ENCODE measurements at places on chromosomes 4 and X.
A peak's percentile ranks its signal among the peaks of the same experiment; 100 is the strongest.

GRCh38 chr4:150648123-150648522 is 66.2 kb downstream of the MAB21L2 start:
- DNase-seq: no peak

DNA sequence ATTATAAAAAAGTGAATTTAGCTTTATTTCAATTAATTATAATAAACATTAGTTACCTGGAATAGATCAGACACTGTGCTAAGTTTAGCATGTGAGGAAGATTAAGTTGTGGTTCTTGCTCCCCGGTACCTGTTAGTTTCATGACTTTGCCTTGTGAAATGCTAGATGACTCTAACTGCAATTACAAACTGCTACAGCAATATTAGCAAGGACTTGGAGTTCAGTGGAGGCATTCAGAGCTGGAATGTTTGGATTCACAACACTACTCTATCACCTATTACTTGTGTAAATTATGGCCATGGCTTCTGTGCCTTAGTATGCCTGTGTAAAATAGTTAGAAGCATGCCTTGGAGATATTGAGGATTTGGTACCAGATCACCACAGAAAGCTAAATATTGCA is 21.4 kb upstream of the ANXA10 start:
- no peak for DNase-seq

DNA sequence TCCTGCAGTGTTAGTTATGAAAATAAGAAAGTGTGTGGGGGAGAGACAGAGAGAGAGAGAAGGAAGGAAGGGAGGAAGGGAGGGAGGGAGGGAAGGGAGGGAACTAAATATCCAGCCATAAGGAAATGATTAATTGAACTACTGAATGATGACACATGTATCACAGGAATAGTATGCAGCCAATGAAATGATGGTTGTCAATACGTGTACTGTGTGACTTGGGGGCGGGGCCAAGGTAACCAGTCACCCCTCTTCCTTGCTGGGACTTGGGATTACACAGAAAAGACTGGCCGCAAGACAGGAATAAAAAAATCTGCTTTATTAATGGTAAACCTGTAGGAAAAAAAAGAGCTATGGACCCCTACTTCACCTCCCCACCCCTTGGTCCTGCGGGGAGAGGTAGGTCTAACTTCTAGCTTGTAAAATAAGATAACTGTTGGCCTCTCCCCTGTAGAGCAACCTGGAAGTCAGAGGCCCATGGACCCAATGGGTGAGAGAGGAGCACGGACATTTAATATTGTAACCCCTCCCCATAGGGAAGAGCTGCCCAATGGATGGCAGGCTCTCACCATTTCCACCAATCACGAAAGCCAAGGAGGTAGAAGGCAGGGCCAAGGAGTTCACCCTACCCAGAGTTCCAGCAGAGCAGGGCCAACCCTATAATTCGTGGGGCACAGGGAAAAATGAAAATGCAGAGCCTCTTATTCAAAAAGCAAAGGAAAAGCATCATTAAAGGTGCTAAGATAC is 7.4 kb downstream of the PPP2R2C start:
- DNase-seq: no peak

DNA sequence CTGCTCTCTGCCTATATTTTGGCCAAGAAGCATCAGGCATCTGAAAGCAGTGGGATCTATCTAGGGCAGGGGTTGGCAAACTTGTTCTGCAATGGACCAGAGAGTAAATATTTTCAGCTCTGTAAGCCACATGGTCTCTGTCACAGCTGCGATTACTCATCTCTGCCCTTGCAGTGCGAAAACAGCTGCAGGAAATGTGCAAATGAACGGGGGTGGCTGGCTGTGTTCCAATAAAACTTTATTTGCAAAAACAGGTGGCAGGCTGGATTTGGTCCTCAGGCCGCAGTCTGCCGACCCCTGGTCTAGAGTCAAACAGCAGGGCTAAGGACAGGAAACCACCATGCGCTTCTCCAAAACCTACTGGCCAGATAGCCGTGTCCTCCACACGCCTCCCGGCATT is 48.6 kb downstream of the ACOX3 start:
- no peak for DNase-seq

- no peak for DNase-seq
Observed at GRCh38 chr4:56757261-56757746, 64.2 kb downstream of the SPINK2 start.

DNA sequence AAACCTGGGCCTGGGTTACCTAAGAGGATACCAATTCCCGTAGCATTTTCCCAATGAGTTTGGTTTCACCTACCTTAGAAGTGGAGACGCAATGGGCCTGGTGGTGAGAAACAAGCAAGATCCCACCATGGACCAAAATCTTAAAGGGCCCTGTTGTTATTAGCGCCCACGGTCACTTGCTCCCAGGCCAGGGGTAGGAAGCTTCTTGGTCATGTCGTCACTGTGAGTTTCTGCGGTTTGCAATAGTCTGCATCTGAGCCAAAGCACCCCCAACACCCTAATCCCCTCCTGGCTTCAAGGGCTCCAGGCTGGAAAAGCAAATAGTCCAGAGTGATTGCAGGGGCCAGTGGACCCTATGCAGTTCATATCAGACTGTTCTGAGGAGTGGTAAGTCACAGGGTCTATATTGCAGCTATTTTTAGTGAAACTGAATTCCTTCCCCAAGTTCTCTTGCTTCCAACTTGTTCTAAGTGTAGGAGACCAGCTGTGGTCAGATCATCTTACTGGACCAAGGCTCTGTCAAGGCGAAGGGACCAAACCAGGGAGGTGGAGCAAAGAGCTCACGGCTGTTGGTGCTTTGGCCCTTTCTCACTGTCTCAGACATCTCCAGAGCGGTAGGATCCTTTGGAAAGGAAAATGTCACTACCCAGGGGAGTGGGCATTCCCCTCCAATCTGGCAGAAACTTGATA is 307.9 kb upstream of the F9 start:
- DNase-seq: no peak

DNA sequence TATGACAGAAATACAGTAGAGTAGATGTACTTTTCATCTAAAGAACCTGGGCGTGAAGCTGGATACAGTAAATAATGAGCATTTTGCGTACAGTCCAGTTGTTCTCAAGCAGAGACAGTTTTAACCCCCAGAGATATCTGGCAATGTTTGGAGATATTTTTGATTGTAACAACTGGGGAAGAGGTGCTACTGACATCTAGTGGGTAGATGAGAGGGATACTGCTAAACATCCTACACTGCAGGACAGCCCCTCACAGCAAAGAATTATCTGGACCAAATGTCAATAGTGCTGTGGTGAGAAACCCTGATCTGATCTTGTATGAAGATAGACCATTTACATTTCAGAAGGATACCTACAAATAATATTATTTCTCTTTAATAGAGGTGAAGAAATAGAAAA is 200.2 kb upstream of the FAM47A start:
- no peak for DNase-seq

DNA sequence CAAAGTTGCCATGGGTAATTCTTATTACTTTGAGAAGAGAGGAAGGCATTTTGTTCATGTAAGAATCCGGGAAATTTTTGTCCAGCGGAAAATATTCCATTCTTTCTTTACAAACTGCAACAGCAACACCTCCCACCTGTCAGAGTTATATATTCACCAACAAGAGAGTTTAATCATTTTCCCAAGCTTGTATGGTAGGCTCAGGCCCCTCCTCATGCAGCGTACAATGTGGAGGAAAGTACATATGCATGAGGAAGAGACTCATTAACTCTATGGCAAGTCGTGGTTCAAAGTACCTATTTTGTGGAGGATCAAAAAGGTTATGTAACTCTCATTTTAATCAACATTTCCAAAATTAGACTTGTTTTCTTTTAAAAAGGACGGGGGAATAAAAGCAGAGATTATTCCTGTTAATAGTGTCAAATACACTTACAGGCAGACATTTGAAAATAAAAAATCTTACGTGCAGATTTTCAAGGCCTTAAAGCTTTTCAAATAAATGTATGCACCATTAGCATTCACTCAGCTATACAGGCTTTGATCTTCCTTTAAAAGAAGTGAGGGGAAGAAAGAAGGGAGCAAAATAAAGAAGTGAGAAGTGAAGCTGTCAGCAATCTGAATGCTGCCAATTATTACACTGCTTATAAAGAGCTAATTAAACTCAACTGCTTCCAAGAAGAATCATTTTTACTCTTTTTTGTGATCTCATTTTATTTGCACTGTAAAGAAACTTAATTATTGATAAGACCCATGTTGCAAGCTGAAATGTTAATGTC is 204.8 kb downstream of the FAT4 start:
- no peak for DNase-seq

GRCh38 chrX:78945186-78945912 is at the start of gene P2RY10:
Gene P2RY10 (plus strand): TSS chrX:78945391. CDS start chrX:78960521, 15,130 bp downstream.
- DNase-seq: no peak

GRCh38 chr4:142440093-142440492 is 406.0 kb downstream of the INPP4B start:
- DNase-seq: no peak

GRCh38 chrX:24377911-24378468 is 17.6 kb downstream of the SUPT20HL1 start:
- DNase-seq: no peak

- no peak for DNase-seq
Observed at GRCh38 chrX:35665311-35665710, 132.8 kb upstream of the MAGEB16 start.

GRCh38 chrX:369563-370101 is 17.1 kb downstream of the PPP2R3B start:
- DNase-seq: no peak

DNA sequence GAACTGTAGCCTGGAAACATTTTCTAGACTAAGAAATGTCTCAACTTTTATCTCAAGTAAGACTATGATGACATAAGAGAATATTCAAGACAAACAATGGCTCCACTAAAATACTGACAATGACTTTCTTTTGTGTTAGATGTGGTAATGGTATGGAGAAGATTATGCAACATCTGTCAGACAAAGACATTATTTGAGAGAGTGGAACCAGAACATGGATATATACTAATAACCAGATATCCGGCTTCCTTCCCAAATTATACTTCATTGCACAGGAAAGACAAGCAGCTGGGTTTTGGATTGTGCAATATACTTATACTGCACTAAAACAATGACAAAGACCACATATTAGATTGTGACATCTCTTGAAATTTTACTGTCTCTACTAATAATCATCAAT is 290.8 kb upstream of the GIMD1 start:
- no peak for DNase-seq

- DNase-seq: peak; percentile 50
Observed at GRCh38 chr4:3410401-3411135, 31.2 kb upstream of the HGFAC start.

GRCh38 chr4:29326816-29327215 is 1393.4 kb upstream of the PCDH7 start:
- no peak for DNase-seq

DNA sequence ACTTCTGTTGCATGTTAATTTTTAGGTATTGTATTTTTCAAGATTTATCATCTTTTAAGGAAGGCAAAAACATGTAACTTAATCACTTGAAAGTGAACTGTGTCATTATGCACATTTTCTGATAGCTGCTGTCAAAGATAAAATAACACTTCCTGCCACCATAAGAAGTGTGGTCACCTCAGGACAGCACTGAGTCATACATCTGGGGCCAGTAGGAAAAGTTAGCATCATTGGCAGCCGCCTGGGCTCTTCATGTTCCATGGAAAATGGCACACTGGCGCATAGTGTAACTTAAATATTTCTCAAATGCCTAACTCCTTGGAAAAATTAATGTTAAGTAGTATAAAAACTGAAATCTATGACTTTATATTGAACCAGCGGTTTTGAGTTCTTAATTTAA is 24.2 kb downstream of the CNKSR2 start:
- no peak for DNase-seq

DNA sequence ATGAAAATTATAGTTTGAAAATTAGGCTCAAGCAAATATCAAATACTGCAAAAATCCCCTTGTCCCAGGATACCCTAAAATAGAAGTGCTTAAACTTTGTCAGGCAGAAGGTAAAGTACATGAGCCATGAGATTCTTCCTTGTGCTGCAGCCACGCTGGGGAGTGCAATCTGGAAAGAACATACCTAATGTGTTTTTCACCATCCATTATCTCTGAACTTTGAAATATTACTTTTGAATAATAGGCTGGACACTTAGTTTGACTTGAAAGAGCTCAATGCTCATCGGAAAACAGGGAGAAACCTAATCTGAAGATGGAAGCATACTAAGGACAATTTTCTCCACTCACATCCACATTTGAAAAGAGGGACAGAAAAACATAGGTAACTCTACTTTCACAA is 18.9 kb downstream of the THAP9 start:
- DNase-seq: no peak

DNA sequence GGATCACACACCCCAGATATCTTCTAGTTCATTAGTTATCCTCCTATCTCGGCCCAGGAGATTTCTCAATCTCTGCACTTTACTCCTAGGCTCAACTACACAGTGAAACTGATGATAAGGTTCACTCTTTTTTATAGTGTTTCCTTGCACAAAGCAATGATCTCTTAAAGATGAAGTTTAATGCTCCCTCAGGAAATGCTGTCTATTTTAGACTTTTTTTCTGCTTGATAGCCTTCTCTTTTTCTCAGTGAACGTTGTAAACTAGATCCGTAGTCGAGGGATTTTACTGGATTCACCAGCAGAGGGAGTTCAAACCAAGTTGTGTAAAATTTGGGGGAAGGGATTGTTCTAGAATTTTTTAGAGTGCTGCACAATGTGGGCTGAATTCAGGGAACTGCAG is 269.6 kb downstream of the GBA3 start:
- DNase-seq: no peak

DNA sequence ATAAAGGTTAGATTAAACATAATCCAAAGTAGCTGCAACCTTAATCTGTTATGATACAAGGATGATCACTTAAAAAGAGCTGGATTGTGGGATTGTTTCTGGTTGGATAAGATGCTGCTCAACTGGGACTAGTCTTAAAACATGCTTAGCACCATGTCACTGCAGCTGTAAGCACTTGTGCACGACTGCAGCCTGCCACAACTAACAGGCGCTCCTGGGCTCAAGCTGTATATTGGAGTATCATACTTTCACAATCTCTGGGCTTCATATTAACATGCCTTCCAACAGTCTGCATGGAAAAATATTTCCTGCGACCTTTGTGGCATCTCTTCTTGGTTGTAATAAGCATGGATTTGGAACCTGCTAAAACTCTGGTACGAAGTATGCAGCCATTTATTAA is 493.0 kb upstream of the PITX2 start:
- no peak for DNase-seq

Measured in ascending aorta (tissue), 2 donors.